MM.1S (cell line): ENCODE measurements at places on chromosomes 11 and 22.
A peak's percentile ranks its signal among the peaks of the same experiment; 100 is the strongest.

DNA sequence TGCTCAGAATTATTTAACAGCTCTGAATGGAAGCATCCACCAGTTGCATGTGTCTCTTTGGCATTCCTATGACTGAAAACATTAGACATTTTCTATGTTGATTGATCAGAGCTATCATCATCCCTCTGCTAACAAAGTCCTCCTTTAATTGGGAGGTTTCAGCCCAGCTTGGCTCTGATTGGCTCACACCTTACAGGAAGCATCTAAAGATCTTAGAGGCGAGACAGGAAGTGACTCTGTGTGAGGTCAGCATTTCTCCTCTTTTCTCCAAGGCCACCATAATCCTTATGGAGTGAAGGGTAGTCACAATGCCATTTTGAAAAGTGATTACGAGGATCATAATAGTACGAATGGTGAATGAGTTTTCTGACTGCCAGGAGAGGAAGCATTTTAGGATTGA, 260.8 kb downstream of the MIAT start:
- DNase-seq: no peak

DNA sequence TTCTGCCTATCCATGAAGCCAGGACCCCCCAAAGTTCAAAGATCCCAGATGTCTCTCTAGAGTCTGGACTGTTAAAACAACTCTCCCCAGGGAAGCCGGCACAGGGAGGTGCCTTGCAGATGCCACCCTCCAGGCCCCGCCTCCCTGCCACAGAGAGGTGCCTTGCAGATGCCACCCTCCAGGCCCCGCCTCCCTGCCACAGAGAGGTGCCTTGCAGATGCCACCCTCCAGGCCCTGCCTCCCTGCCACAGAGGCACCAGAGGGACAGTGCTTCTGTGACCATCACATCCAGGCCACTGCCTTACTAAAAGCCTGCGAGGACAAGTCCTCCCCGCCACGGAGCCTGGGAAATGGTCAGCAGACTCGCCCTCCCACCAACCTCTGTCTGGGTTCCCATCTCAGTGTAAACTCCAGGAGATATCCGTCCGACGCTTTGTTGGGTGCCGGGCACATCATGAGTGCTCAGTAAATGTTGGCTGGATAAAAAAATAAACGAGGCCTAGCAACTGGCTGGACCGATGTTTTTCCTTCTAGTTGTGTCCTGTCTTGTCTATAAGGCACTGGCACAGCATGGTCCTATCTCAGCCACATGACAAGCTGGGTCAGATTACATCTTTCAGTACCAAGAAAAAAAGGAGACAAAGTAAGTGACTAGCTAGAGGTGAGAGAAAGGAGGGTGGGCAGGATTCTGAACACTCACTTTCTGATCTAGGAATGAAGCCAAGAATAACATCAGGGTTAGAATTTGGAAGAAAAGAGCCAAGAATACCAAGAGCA, 91.2 kb upstream of the CSNK2A3 start:
- DNase-seq: no peak

- peak; percentile 49 for DNase-seq
These were observed 5.8 kb downstream of the TSPAN4 start for GRCh38 chr11:848380-848931.

DNA sequence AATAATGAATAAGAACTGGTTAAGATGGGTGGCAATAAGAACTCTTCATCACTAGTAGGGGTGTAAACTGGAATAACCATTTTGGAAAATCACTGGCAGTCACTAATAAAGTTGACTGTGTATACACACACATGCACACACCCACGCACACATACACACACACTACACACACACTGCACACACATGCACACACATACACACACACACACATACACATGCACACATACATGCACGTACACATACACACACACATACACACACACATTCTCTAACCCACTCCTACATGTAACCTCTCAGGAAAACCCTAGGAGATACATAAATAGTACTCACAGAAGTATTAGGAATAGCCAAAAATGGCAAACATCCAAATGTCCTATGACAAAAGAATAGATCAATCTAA, 406.5 kb upstream of the SYN3 start:
- no peak for DNase-seq
